ENCODE measurements at places on chromosomes 6 and 20.

DNA sequence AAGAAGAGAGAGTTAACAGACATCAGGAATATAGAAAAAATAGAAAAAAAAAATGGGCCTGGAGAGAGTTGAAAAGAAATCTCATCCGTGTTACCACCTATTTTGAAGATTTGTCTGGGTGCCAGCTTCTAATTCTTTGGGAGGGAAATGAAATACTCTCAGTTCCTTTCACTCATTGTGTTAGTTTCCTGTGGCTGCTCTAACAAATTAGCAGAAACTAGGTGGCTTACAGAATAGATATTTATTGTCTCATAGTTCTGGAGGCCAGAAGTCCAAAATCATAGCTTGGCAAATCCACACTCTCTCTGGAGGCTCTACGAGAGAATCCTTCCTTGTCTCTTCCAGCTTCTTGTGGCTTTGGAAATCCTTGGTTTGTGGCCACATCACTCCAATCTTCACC is 225.1 kb upstream of the BTBD3 start:
- DNase-seq = no peak

GRCh38 chr6:9439621-9440330 is 975.1 kb downstream of the TFAP2A start:
- no peak for DNase-seq

DNA sequence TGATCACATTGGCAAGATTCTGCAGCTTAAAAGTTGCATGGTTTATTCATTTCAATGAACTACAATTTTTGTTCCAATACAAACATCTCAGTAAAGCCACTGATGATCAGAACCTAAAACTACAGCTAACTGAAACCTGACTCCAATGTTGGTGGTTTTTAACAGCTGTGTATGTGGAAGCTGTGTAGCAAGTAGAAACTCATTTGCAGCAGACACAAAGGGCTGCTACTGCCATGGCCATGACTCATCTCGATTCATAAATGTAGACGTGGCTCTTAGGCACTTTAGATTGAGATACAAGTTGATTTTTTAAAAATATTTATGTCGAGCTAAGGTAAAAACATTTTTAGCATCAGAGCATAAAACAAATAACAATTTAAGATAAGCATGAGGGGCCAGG is 19.5 kb upstream of the MAP3K4 start:
- DNase-seq = no peak

- DNase-seq = no peak
Observed at GRCh38 chr6:692356-692851, 535 bp downstream of the EXOC2 start.

GRCh38 chr6:16338577-16339264 is 100.3 kb downstream of the GMPR start:
- DNase-seq = peak; percentile 95

DNA sequence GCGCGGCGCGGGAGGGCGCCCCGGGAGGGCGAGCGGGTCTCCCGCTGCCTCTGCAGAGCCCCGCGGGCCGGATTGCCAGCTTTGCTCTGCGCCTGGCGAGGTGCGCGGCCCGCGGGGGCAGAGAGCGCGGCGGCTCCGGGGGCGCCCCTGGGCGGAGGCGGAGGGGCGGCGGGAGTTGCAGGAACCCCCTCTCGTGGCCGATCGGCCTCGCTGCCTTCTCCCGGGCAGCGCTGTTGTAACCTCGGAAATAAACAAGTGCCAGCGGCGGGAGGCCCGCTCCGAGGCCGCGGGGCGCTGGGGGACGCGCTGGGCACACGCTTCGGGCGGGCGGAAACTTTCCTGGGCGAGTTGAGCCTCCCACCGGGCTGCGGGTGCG is 1.2 kb downstream of the CDH4 start:
- DNase-seq = no peak

GRCh38 chr6:13494137-13494536 is 6.7 kb upstream of the GFOD1 start:
- no peak for DNase-seq

GRCh38 chr20:50574586-50574985 is 64.4 kb downstream of the PTPN1 start:
- DNase-seq = no peak

DNA sequence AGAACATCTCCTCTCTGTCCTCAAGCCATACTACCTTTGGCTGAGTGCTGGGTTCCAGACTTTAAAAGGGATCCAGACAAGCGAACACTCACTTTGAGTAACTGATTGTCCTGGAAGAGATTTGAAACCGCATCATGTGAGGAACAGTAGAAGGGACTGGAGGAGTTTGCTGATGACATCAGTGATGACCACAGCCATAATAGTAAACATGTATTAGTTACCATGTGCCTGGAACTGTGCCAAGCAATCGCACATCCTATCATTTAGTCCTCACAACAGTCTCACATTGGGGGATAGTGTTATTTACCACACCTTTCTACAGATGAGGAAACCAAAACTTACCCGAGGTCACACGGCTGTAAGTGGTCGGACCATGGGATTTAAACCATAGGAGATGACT is 39.8 kb downstream of the ARMC2 start:
- DNase-seq = no peak

- no peak for DNase-seq
Observed at GRCh38 chr6:83985308-83985713, 48.3 kb upstream of the MRAP2 start.

DNA sequence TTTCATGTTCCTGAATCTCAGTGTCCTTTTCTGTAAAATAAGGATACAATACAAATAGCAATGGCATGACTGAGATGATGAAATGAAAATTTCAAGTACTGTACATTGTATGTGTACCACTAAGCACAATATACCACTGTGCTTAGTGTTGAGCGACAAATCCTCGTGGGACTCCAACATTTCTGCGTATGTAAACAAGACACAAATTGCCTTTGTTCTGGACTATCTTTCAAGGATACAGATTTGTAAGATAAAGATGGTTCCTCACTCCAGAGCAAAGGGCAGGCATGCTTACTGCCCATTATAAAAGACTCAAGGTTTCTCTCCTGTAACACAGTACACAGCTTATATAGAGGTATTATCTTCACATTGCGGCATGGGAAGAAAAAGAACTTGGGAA is 6.0 kb downstream of the RARS2 start:
- DNase-seq = no peak

- no peak for DNase-seq
Observed at GRCh38 chr6:53527249-53527765, 17.6 kb downstream of the GCLC start.

DNA sequence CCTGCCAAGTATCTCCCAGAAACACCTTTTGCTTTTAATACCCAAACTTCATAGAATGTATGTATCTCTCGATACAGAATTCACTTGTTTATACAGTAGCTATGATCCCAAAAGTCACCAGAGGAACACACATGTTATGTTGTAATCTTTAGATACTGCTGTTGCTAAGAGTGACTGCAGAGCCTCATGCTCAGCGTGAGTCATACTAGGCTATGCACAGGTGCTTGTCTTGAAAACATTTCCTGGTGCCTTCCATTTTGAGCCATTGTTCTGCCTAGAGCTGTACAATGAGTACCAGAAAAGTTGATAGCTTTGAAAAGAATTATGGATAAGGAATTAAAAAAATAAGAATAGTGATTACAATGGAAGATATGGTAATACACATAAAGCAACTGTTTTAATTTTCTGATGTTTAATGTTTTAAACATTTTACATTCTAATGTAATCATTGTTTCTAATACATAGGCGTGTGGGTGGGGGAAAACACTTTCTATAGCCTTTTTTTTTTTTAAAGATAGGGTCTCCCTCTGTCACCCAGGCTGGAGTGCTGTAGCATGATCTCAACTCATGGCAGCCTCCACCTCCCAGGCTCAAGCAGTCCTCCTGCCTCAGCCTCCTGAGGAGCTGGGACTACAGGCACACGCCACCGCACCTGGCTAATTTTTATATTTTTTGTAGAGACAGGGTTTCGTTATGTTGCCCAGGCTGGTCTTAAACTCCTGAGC is 79.4 kb downstream of the CD24 start:
- DNase-seq = no peak

GRCh38 chr6:24472181-24472580 is 17.2 kb downstream of the GPLD1 start:
- no peak for DNase-seq

- no peak for DNase-seq
Observed at GRCh38 chr20:9334866-9335265, 179.5 kb upstream of the LAMP5 start.

DNA sequence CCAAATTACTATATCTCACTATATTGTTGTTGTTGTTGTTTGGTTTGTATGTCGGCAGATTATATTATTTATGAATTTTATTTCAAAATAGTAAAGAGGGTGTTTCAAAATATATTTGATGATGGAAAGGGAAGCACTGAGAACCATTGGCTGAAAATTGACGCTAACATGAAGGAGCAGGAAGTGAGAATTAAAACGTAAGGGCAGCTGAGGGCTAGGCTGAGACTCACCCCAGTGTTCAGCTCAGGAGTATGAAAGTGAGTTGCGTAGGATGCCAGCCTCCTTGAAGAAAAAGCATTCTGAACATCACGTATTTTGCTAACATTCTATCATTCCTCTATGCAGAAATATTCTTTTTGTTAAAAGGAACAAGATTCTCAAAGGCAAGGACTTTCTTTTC is 10.7 kb upstream of the IPCEF1 start:
- DNase-seq = no peak

DNA sequence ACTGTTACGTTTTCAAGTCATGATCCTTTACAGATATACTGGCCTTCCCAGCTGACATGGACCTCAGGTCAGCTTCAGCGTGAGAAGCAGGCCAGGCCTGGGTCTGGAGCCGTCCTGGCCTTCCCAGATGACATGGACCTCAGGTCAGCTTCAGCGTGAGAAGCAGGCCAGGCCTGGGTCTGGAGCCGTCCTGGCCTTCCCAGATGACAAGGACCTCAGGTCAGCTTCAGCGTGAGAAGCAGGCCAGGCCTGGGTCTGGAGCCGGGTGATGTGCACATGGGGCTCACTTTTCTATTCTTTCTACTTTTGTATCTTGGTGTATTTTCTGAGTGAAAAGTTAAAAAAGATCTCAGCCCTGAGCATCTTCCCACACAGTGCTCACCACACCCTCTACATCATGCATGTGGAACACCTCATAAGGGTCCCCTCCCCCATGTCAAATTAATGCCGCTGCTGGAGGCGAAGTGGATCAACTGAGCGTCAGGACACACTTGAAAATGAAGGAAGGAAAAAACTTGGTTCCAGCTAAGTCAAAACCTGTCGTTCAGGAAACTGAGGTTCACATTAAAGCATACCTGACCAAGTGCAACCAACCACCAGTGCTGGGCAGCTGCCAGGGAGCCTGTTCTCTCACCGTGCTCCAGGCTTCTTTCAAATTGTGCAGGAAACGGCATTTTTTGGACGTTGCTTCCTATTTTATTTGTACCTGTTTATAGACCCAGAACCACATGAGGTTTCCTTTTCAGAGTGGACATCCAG is 32.2 kb downstream of the KIF25 start:
- DNase-seq = no peak

GRCh38 chr20:17541596-17541995 is 10.4 kb upstream of the BFSP1 start:
- no peak for DNase-seq

DNA sequence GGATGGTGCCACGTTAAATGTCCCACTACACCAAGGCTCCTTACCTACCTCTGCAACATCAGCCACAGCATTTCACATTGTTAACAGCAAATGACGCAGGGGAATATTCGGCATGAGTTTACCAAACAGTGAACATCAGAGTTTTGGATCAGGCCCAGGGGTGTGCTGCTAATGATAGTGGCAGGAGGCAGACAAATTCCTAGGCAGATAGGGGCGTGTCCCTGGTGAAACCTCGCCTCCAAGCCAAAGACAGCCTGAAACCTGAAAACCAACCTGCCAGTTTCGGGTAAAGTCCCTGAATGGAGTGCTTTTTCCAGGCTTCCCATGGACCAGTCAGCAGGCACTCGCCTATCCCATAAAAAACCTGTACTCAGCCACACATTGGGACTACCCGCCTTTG is 133.6 kb downstream of the SH3BGRL2 start:
- DNase-seq = no peak

DNA sequence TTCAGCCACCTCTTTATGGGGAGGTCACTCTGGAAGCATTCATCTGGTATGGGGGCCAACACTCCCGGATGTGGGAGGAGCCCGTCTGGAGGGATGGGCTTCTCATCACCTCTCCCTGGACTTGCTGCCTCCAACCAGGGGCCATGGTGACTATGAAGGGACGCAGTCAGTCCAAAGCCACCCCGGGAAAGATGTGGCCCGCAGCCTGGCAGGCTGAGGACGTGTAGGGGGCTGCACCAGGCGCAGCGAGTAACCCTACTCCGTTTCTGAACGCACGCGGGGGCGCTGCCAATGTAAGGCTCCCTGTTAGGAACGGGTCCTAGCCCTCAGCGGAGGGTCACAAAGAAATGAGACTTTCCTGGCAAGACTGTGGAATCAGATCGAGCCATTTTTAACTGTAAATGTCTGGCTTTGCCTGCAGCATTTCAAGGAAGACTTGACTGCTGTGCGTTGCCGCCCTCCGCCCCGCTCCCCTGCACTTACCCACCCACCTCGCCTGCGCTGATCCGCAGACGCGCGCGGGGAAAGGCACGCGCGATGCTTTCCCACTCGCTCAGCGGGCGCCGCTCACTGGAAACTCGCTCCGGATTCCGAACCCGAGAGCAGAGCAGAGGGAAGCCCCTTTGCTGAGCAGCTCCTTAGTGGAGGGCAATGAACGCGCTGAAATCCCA is 55.1 kb downstream of the IL20RA start:
- no peak for DNase-seq

DNA sequence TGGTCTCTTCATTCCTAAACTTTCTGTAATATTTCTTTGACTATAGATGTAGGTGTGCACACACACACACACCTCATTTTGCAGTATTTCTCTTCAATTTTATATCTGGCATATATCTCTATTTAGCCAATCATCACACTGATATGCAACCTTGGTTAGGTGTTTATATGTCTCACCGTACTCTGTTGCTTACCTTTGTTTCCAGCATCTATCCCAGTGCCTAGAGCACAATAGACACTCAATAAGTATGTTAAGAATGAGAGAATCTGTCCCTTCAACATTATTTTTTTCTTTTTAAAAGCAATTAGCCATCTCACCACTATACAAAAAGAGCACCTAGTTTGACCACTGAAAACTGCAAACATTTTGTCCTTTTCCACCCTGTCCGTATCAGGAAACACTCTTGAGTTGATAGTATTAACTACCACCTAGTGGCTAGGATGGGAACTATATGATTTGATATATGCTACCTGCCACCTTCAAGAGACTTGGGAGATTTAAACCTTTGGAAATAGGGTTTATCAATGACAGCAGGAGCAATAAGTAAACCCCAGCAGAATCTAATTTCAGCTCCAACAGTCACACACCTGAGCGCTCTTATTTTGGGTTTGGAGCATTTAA is 48.7 kb upstream of the RSPO3 start:
- no peak for DNase-seq

- no peak for DNase-seq
Observed at GRCh38 chr6:7649037-7649810, 59.2 kb downstream of the SNRNP48 start.

GRCh38 chr20:49034070-49034732 is 11.9 kb upstream of the CSE1L start:
- no peak for DNase-seq

DNA sequence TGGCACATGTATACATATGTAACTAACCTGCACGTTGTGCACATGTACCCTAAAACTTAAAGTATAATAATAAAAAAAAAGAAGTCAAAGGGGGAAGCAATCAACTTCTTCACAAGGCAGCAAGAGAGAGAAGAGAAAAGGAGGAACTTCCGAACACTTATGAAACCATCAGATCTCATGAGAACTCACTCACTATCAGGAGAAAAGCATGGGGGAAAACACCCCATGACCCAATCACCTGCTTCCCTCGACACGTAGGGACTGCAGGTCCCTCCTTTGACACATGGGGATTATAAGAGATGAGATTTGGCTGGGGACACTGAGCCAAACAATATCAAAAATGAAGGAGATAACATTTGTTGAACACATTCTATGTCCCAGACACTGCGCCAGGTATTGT is 94.8 kb upstream of the PHACTR1 start:
- no peak for DNase-seq

Data from SJSA1 (cell line).